ENCODE measurements at places on chromosomes 3 and 15.

DNA sequence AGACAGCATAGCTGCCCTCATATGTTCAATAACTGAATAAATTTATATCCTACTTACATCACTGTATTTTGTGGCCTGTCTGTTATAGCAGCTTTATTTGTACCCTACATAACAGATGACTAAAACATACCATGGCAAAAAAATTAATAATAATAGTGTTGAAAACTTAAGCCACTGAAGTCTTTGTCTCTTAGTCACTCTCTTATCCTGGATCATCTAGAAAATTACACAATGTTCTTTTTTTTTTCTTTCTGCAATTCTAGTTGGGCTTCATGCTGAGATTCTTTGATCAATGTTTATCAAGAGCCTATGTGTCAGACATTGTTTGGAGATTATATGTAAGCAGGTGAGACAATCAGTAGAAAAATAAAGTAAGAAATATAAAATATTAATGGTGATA lies 519.3 kb upstream of the ARPP21 start:
- no peak for DNase-seq

DNA sequence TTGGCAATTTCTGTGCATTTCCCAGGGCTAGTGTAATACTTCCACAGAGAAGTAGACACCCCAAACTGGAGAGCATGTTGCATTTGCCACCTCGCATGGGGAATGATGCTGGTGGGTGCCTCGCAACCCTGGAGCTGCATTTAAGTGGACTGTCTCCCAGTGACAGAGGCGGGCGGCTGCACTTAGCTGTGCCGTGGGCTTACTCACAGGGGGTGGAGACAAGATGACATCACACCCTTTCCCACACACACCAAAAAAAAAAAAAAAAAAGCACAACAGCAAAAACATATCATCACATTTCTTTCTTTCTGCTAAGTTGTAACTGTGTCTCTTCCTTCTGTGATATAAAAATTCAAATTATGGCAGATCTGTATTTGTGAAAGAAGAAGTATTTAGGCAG lies at the start of gene ABI3BP:
TSS of gene ABI3BP (minus strand) at position 113 of the 400 bp plus-strand sequence. CDS start at position 76, 37 bp downstream.
- DNase-seq = no peak

DNA sequence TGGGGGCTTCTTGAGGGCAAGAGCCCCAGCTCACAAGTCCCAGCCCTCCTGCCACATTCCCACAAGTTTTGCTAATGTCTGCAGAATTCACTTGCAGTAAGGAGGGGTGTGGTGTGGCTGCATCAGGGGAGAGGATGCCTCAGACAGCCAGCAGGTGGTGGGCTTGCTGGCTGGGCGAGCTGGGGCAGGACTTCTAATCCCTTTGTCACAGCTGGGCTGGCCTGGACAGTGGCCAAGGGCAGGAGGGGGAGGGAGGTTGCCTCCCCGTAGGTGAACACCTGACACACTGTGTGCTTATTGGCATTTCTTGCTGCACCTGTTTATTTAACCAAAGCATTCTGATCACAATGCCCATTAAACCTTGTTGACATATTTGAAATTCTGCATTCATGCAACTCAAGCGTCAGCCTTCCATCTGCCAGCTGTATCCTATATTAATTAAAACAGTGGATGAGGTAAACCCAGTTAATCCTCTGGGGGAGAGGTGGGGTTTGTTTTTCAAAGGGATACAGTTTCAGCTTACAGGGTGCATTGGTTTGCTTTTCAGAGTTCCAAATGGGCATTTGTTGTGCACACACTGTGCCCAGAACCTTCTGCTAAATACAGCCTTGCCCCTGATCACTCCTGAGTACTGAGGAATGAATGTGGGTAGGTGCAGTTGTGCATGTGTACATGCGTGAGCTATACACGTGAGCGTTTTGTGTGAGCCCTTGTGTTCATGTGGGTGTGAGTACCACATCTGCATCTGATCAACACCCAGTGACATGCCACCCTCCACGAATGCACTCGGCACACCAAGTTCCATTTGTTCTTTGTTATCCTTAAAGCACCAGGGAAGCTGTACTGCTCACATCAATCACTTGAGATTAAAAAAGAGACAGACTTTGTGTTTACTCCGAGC lies 268.7 kb downstream of the XXYLT1 start:
- DNase-seq = peak; percentile 94

- DNase-seq = no peak
These were observed 179.7 kb upstream of the NDN start for GRCh38 chr15:23866832-23867231.

GRCh38 chr15:50543556-50543955 lies 2.9 kb downstream of the USP50 start:
- no peak for DNase-seq

DNA sequence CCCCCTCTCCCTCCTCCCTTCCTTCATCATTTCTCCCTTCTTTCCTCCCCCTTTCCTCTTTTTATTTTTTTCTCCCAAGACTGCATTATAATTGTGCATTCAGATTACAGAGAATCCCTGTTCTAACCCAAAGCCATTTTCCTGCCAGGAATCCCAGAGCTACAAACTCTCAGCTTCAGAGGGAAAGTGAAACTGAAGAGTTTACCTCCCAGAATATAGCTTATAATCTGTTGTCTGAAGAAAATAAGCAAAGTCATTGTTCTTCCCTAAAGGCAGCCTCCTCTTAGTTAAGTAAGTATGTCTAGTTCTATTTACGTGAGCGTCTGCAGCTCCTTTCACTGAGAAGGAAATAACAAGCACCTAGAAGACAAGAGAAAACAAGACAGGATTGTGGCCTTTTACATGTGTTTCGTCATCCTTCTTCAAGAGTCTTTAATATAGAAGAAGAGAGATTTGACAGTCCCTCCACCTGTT lies 97.2 kb downstream of the CHST2 start:
- DNase-seq = no peak

DNA sequence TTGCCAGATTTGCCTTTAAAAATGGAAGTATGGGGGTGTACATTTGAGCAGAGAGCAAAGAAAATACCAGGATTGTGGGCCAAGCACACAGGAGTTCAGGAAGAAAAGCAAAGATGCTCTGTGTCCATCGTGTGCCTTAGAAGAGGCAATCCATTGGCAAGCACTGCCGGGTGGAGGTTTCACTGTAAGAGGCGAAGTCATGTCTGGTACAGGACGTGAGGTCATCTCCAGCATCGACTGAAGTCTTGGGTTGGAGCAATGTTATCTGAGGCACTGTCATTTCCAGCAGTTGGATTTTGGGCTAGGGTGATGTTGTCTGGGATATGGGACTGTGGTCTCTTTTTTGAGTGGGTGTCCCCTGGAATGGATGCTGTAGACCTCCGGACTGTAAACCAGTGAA lies 4.8 kb upstream of the RGMA start:
- DNase-seq = no peak

Data from NCI-H1417 treated with DMSO at 0.1 percent for 48 hours (cell line).